Kidney (tissue), 22 donors: ENCODE measurements at places on chromosomes 1 and 21. TPM values are rescaled to one million over a fixed set of nuclear protein-coding genes. Genes with fewer than 3 reads are reported as not detected.

The KCNN3 gene
- 5.6 TPM for total RNA-seq

- H3K36me3 ChIP-seq: no peaks in the 10 kb centered on the region
- H3K4me3 ChIP-seq: no peak overlapping the region
- no peak for DNase-seq
- H3K4me1 ChIP-seq: no peaks in the 10 kb centered on the region
- H3K27me3 ChIP-seq: no peaks in the 10 kb centered on the region
Measured at GRCh38 chr1:153363641-153364040, 6.0 kb downstream of the S100A9 start.

The FCRLA gene
- total RNA-seq: 1.7 TPM

- no peak overlapping the region for H3K4me3 ChIP-seq
- DNase-seq: peak; percentile 67
- no peaks in the 10 kb centered on the region for H3K27me3 ChIP-seq
Measured at GRCh38 chr1:228989992-228990827, 254.9 kb downstream of the RHOU start.

DNA sequence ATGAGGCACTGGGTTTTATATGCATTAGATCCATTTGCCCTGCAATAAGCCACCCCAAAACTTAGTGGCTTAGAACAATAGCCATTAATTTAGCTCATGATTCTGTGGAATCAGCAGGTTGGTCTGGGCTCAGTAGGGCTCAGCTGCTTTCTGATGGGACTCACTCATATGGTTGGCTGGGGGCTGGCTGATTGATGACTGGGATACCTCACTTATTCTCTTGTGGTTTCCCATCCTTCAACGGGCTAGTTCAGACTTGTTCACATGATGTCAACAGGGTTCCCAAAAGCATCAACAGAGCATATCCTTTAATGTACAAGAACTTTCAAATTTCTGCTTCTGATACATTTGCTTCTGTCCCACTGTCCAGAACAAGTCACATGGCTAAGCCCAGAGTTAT is 43.2 kb downstream of the DNM3 start:
- H3K36me3 ChIP-seq: no peaks in the 10 kb centered on the region
- no peaks in the 10 kb centered on the region for H3K4me1 ChIP-seq
- DNase-seq: no peak
- H3K27ac ChIP-seq: no peak overlapping the region

The AADACL3 gene
- total RNA-seq: not detected
